ENCODE measurements at places on chromosomes 2 and 18. TPM values are rescaled to one million over a fixed set of nuclear protein-coding genes. Genes with fewer than 3 reads are reported as not detected.

The POMC gene
- not detected for total RNA-seq

The ITGB1BP1 gene
- 30.3 TPM for total RNA-seq

The ZC3H6 gene
- total RNA-seq: 5.2 TPM

The TUBB8B gene
- total RNA-seq: not detected

The ANKRD44 gene
- 30.5 TPM for total RNA-seq

The IL36G gene
- total RNA-seq: not detected

The ADCYAP1 gene
- total RNA-seq: not detected

The SESTD1 gene
- total RNA-seq: 27.6 TPM

The PDCD1 gene
- total RNA-seq: not detected

The ABCB11 gene
- under 0.01 TPM for total RNA-seq

The SLC9A4 gene
- total RNA-seq: under 0.01 TPM

The ZCCHC2 gene
- total RNA-seq: 10.6 TPM

The KCNIP3 gene
- 25.6 TPM for total RNA-seq

The ALPP gene
- not detected for total RNA-seq

The SERPINB4 gene
- total RNA-seq: not detected

The BMP10 gene
- not detected for total RNA-seq

The GPR39 gene
- 15.3 TPM for total RNA-seq

The TNFRSF11A gene
- total RNA-seq: 0.12 TPM

The INO80D gene
- 11.8 TPM for total RNA-seq

The TRIM43 gene
- total RNA-seq: not detected

The CABLES1 gene
- total RNA-seq: 8.5 TPM

The STK25 gene
- total RNA-seq: 207 TPM

The CLIP4 gene
- 72.7 TPM for total RNA-seq

The KLHL41 gene
- total RNA-seq: 0.97 TPM

The ALS2 gene
- total RNA-seq: 36.1 TPM

The CXCR1 gene
- total RNA-seq: not detected

The TLX2 gene
- not detected for total RNA-seq

All from hair follicle dermal papilla cell (primary cell).